DMS53 (cell line): ENCODE measurements at places on chromosomes 6 and 20.

- no peak for DNase-seq
Measured at GRCh38 chr20:56439771-56440291, 27.8 kb downstream of the CASS4 start.

- no peak for DNase-seq
Measured at GRCh38 chr20:50611128-50611810, 80.1 kb downstream of the RIPOR3 start.

- DNase-seq, result no peak
Measured at GRCh38 chr20:61443443-61444126, 191.5 kb downstream of the CDH4 start.

DNA sequence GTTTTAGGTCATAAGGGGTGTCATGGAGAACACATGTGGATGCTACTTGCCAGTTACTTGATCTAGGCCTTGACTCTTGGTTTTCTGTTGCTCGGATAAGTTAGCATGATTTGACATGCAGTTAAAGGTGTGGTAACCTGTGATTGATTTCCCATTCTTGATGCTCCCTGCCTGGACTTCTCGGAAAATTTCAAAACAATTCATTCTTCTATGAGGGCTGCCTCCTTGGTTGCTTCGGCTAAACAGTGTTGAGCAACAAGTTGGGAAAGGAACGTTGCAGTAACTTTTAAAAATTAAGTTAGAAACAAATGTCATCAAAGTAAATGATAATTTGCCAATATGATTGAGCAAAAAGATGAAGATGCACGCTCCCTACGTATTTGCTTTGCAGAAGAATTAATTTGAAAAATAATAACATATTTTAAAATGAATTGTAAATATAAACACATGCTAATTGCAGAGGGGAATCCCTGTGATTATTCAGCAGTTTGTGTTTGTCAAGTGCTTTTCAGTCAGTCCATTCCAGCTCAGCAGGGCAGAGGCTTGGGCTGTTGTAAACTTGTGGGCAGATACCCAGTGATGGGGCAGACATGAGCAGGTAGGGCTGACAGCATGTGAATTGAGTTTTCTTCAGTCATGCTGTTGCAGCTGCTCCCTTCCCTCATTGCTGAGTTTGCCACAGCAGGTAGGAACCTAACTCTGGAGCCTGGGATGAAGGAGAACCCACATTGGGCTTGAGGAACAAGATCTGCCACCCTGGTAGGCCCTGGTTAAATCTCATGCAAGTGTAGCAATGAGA, 110.2 kb downstream of the ESR1 start:
- no peak for DNase-seq

- peak; percentile 6 for DNase-seq
Measured at GRCh38 chr6:56911847-56912246, 43.1 kb upstream of the BEND6 start.

DNA sequence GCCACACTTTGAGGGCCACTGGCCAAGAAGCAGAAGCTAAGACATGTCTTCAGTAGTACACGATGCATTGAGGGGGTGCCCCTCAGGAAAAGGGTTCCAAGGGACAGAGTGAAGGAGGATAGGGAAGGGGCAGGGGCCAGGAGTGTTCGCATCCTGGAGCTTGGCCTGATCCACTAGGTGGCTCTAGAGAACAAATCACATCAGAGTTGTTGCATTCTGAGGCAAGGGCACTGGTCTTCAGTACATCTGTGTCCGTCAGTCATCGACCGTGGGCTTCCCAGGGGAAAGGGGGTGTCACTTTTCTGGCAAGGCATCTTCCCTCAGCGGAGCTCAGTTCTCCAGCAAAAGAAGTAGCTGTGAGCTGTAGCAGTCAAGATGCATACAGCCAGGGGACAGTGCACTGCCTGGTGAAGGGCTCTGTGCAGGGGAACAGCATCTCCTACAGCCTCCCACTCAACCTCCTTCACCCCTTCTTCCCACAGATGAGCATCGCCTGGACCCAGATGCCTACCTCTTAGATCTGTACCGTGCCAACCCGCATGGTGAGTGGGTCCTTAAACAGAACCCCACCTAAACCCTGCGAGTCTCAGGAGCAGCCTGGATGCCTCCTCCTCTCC, 47.8 kb downstream of the ARHGAP40 start:
- DNase-seq, result peak; percentile 45

- no peak for DNase-seq
Measured at GRCh38 chr6:148700047-148700715, 46.6 kb upstream of the UST start.

DNA sequence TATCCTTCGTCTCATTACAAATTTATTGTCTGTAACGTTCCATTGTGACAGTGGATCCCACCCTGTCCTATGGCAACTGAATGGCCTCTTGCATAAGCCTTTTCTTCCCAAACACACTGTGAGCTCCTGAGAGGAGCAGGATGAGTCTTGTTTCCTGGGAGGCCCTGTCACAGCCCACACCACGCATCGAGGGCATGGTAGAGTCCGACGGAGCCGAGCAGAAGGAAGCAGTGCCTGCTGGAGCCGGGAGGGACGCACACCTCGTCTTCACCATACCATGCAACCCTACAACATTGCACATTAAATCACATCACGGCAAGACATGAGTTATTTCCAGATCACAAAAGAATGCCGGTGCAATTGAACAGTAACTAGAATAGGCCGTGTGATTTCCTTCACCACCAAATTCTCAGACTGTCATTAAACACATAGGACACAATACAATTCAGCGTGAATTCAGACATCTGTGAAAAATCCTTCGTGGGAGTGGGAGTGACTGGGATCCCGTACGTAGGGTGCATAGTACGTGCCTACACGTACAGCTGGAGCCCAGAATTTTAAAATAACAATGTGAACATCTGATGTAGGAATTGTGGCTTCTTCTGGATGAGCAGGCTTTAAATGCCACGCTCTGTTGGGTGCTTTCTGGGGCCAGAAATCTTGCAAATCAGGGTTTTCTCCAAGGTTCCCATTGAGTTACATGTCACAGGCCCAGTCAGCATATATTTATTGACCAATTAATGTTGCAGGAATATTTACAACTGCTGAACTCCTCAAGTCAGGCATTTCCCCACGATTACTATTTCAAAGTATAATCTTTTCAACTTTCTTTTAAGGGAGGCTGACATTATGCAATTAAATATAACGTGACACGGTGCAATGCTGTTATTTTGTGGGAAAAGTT, 201.8 kb downstream of the TTLL2 start:
- no peak for DNase-seq

- DNase-seq, result no peak
Measured at GRCh38 chr6:168314948-168315347, 4.6 kb downstream of the DACT2 start.

GRCh38 chr20:51900443-51900842, 98.1 kb upstream of the SALL4 start:
- DNase-seq, result no peak

- DNase-seq, result no peak
Measured at GRCh38 chr6:147695819-147696218, 187.3 kb downstream of the SAMD5 start.

- DNase-seq, result no peak
Measured at GRCh38 chr6:107811591-107812218, 12.4 kb downstream of the SCML4 start.

- DNase-seq, result no peak
Measured at GRCh38 chr6:145420599-145420998, 314.7 kb downstream of the EPM2A start.

- no peak for DNase-seq
Measured at GRCh38 chr6:168495133-168495532, 54.1 kb downstream of the SMOC2 start.

DNA sequence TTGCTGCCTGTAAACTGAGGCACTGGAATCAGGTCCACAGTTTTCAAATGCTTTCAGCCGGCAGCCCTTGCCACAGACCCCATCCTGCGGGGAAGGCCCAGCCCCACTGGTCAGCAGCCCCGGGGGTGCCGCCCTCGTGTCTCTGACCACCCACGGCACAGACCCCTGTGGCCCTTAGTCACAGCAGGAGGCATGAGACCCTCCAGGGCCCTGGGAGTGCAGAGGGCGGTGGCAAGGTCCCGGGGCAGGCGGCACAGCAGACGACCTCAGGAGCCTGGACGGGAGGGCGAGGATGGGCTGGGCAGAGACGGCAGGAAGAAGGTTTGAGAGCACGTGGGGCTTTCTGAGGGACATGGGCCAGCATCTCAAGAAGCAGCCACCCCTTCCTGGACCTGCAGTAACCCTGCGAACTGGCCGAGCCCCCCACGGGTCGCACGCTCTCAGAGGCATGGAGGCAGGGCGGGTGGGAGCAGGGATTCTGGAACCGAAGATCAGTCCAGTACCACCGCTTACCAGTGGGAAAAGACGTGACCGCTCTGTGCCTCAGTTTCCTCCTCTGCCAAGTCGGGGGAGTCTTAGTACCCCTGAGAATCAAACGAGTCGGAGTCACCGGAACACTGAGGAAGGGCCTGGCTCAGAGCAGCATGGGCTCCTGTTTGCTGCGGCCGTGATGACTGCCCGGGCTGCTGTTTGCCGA, 140.7 kb downstream of the TAF4 start:
- DNase-seq, result no peak

DNA sequence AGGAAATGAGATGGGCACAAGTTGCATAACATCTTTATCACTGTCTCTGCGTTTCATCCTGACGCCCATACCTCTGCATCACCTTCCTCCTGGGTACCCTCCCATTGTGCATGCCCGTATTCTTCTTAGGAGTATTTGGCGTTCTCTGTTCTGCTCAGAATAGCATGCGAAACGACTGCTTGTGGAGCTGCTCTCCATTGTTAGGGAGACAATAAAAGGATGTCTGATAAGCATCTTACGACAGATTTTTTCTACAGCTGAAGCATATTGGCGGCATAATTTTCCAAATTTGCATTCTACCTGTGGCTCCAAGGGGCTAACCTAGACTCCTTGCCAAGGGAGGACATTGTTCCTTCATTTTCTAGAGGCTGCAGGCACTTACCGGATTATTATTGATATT, 118.6 kb downstream of the EDN1 start:
- DNase-seq, result no peak

GRCh38 chr20:1861347-1861976, 33.7 kb upstream of the SIRPA start:
- no peak for DNase-seq

- DNase-seq, result peak; percentile 79
Measured at GRCh38 chr20:1427457-1428054, 34.7 kb upstream of the FKBP1A start.

- DNase-seq, result no peak
Measured at GRCh38 chr20:41158082-41158625, 20.8 kb downstream of the PLCG1 start.

GRCh38 chr20:25465243-25466135, 58.0 kb downstream of the GINS1 start:
- DNase-seq, result no peak

GRCh38 chr20:973785-974194, 28.3 kb downstream of the RSPO4 start:
- peak; percentile 65 for DNase-seq

DNA sequence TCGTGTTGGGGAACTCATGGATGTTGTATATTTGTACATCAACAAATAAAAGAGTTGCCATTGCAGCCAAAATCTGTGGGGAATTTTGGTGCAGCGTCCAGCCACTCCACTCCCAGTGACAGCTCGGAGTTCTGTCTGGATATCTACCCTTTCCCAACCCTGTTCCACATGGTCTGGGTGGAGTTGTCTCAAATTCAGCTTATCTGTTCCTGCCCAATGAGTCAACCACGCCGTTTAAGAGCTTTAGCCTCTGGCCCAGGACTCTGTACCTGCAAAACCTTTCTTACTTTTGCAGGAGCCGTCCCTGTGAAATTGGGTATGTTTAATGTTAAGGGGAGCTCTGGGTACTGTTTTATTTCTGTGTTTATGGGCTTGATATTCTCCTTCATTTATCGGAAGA, 33.9 kb upstream of the OVOL2 start:
- no peak for DNase-seq

DNA sequence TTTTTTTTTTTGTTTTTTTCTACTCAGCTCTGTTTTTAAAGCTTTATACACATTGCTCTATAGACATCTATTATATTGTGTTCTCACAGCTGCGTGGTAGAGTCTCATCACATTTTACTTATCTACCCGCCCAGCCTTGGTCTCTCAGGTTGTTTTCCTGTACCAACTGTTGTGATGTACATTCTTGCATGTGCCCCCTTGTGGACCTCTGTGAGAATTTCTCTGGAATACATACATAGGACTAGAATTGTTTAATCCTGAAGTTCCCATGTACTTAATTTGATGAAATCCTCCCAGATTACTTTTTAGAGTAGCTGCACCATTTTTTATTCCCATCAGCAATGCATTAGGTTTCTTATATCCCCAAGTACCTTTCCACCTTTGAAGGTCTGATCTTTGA, 40.4 kb upstream of the TINAG start:
- DNase-seq, result peak; percentile 82

- no peak for DNase-seq
Measured at GRCh38 chr6:95288251-95288650, 289.1 kb upstream of the MANEA start.

GRCh38 chr6:152124429-152125074, 317.1 kb downstream of the ESR1 start:
- peak; percentile 67 for DNase-seq

DNA sequence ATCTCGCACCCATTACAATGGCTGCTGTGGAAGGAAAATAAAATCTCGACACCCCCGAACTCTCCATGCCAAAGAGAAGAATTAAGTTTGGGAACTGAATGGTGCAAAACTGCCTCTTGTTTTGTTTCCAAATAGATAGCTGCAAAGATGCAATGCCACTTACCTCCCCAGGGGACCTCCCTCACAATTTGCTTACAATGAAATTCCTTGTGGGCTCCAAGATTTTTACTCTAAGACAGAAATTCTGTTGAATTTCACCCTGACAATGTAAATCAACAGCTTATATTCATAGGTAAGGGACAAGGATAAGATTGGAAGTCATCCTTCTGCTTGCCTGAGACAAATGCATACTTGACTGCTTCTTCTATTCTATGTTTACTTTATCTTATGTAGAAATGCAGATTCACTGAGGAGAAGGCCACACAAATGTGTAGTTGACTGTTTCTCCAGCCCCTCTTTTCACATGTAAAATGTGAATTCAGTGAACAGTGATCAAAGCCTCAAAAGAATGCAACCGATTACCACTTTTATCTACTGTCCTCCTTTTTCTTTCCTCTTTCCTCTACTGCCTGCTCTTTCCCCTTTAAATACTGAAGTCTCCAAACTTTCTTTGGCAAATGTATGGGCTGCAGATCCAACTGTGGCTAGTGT, 36.6 kb downstream of the ADGRF4 start:
- DNase-seq, result no peak

- DNase-seq, result peak; percentile 51
Measured at GRCh38 chr6:159252955-159253508, 83.8 kb downstream of the FNDC1 start.

DNA sequence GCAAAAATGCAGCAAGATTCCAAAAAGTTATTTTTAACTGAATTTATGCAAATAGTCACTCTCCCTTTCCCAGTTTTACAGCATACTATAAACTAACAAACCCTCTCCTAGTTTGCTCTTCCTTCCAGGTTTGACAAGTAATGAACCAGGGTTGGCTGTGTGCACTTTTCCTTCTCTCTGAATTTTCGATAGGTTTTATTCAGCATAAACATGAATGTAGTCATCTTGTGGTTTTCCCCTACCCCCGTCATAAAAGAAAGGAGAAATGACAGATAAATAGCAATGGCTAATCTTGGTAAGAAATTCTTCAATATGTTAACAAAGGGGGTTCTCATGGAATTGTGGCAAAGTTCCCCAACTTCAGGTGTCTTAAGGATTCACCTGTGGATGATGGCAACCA, 26.3 kb downstream of the PRDM1 start:
- DNase-seq, result no peak
